ENCODE measurements at places on chromosomes 6 and 20. TPM values are rescaled to one million over a fixed set of nuclear protein-coding genes. Genes with fewer than 3 reads are reported as not detected.

DNA sequence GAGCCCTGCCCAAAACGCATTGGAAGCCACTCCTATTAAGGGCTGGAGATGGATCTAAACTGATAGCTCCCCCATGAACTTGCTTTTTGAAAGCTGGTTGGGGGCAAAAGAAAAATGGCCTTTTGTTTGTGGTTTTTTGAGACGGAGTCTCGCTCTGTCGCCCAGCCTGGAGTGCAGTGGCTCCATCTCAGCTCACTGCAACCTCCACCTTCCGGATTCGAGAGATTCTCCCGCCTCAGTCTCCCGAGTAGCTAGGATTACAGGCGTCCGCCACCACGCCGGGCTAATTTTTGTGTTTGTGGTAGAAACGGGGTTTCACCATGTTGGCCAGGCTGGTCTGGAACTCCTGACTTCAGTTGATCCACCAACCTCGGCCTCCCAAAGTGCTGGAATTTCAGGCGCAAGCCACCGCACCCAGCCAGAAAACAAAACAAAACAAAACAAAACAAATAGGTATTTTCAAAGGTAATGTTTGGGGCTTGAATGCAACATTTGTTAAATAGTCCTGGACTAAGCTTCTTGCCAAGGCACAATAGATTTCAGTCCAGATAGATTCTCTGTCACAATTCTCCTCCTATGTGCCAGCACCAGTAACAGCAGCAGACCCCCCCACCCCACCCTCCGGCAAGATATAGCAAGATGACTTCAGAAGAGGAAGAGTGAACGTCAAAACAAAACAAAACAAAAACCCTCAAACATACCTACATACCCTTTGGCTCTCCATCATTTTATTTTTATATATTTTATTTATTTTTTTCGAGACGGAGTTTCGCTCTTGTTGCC lies 26.5 kb upstream of the ABT1 start:
- peak; percentile 60 for DNase-seq

- DNase-seq, result no peak
These were observed 482.7 kb upstream of the CITED2 start for GRCh38 chr6:139857143-139857542.

GSTA3 gene
- total RNA-seq, result not detected

ULBP3 gene
- 0.85 TPM for total RNA-seq

GPRC6A gene
- not detected for total RNA-seq

SAMD10 gene
- 8.9 TPM for total RNA-seq

Measured in spleen (tissue), 13 donors.